ENCODE measurements at places on chromosomes 1 and 21.

GRCh38 chr1:200738327-200738948 lies at the start of gene CAMSAP2:
Gene CAMSAP2 (plus strand): TSS chr1:200738893. CDS start chr1:200739828, 935 bp downstream.
- peak; percentile 92 for DNase-seq

- DNase-seq, result no peak
Measured at GRCh38 chr1:225044258-225044657, 114.8 kb downstream of the DNAH14 start.

DNA sequence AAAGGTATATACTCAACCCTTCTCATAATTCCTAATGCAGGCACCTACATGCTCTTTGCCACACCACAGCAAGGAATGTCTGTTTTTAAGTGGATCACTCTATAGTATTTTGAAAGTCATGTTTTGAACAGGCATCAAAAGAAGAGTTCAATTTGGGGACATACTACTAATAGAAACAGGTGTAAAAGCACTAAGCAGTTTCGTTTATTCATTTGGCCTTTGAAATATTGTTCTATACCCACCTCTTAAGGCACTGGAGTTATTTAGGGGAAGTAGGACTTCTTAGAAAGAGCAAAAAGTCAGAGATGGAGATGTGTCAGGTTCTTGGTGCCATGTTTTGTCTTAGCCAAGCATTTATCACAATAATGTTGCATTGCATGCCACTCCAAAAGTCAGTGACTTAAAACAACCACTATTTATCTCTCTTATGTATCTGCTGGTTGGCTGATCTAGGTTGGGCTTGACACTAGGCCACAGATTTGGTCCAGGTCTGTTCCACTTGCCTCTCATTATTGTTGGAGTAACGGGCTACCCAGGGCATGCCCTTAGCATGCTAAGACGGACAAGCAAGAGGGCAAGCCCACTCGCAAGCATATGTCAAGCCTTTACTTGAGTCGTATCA lies 107.5 kb downstream of the RGL1 start:
- DNase-seq, result no peak

- peak; percentile 14 for DNase-seq
Measured at GRCh38 chr1:199867601-199868000, 159.9 kb upstream of the NR5A2 start.

- no peak for DNase-seq
Measured at GRCh38 chr1:158286941-158287346, 2.8 kb upstream of the CD1C start.

- no peak for DNase-seq
Measured at GRCh38 chr1:166017395-166017794, 149.4 kb downstream of the FAM78B start.
